NCI-H2171 treated with DMSO at 0.1 percent for 48 hours (cell line): ENCODE measurements at places on chromosomes 16 and 17.
A peak's percentile ranks its signal among the peaks of the same experiment; 100 is the strongest.

- no peak for DNase-seq
Measured at GRCh38 chr17:67137860-67138259, 93.5 kb downstream of the CACNG1 start.

DNA sequence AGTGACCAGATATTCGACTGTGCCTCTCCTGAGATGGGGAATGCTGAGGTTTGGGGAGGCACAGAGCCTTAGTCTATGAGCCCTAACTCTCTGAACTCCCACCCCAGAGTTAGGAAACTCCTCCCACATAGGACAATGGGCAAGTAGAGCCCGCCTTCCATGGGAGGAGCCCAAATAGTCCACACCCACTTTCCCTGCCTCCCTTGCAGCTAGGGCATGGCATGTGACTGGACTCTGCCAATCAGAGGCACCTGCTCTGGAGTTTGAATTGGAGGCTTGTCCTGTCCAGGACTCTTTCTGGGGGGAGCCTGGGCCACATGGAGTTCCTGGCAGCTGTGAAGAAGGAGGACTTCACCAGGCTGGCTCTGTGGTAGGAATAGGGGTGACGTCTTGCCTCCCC lies 48.4 kb downstream of the SOCS1 start:
- no peak for DNase-seq

- DNase-seq: peak; percentile 9
Measured at GRCh38 chr16:12240036-12240435, 263.5 kb downstream of the SNX29 start.

DNA sequence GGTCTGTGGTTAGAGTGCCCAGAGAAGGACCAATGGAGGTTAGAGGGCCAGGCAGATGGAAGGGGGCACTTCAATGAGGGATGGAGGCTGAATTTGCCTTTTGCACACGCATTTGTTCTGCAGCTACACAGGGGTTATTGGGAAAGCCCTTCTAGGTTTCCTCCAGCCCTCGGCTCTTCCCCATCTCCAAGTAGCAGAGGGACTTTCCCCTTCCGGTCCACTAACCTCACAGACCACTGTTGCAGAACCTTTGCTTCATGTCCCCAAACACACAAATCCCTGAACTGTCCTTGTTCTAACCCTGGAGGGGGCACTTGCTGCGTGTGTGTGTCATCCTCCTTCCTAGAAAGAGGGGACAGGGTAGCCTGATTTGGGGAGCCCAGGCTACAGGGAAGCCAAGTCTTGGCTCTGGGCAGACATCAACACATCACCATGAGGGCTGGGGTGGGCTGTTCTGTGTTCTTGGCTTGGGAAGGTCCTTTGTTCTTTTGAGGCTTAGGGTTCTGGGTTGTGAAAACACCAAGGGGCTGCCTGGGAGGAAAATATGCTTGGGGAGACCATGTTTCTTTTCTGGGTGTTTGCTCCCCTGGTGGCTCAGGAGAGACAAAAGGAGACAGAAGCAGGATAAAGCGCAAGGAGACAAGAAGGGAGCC lies 7.3 kb upstream of the NR1D1 start:
- DNase-seq: no peak

DNA sequence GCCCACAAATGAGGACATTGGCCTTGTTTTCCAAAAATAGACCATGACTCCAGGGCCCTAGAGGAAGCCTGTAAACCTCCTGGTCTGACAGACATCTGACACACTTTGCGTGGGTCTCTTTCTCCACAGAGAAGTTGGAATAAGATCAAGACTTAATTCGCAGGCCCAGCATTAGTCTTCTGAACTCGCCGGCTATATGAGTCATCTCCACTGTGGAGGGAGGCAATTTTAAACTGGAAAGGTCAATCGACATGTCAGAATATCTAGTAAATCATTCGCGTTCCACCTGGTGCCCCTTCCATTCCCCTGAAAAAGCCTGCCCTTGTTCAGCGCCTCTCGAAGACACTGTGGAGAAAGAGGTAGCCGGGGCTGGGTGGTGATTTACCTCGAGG lies 140.1 kb downstream of the CLEC16A start:
- no peak for DNase-seq

- DNase-seq: peak; percentile 58
Measured at GRCh38 chr17:42720996-42721583, 23.8 kb downstream of the EZH1 start.

- DNase-seq: no peak
Measured at GRCh38 chr16:7115898-7116297, 216.7 kb upstream of the RBFOX1 start.

DNA sequence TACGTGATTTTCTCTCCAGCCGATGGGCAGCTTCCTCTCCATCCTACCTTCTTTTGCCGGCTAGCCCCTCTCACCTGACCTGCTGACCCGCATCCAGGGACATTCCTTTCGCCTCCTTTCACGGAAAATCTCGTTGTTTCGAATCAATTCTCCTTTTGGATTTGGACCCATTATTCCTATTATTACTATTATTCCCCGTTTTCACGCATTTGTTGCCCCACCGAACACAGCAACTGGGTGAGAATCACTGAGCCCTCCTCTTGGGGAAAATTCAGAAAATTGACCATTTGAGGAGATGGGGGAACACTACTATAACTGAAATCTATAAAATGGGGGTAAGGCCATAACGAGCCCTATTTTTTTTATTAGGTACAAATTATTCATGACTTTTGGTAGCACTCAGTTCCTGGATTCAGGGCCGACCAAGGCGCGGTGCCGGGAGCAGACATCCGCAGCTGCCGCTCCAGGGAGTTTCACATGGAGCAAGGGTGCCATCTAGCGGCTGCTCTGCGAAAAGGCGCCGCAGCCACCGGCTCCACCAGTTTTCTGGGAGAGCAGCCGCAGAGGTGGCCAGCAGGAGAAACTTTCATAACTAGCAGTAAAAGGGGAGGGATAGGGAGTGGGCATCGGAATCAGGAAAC lies 3.3 kb upstream of the HOXB8 start:
- DNase-seq: peak; percentile 57

GRCh38 chr16:4749700-4750257 lies 15.4 kb downstream of the DNAAF8 start:
- no peak for DNase-seq

GRCh38 chr17:74151551-74152315 lies 51.7 kb upstream of the RPL38 start:
- DNase-seq: no peak

DNA sequence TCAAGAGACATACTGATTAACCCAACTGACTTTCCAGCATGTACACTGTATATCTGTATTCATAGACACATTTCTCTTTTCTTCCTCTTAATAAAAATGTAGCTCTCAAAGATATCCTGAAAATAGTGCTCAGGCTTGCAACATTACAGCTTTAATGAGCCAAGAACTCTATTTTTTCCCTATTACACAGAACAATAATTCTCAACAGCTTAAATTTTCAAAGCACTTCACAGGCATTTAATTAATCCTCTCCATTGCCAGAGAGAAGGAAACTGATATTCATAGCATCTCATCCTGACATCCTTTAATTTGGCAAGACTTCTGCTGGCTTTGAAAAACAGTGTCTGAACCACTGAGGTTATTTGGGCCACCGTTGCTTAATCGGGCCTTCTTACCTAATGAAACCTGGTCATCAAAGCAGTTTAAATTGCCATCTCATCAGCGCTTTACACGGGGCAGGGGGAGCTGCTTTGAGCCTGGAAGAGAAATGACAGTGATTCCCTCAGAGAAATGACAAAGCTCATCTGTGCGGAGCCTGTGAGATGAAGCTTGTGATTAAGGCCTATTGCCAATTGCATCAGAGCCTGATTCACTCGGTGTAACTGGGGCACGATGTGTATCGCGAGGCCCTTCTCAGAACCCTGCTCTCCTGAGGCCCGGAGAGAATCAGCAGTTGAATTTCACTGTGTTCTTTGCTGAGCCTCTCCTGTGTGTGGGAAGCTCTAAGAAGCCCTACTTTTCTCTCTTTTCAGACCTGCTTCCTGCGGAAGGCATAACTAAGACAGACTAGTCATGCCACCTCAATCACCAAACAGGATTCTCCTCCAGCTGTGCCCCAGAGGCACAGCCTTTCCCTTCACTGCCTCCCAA lies 8.5 kb upstream of the SIAH1 start:
- DNase-seq: no peak

GRCh38 chr16:56415875-56416274 lies 9.5 kb downstream of the AMFR start:
- DNase-seq: no peak

DNA sequence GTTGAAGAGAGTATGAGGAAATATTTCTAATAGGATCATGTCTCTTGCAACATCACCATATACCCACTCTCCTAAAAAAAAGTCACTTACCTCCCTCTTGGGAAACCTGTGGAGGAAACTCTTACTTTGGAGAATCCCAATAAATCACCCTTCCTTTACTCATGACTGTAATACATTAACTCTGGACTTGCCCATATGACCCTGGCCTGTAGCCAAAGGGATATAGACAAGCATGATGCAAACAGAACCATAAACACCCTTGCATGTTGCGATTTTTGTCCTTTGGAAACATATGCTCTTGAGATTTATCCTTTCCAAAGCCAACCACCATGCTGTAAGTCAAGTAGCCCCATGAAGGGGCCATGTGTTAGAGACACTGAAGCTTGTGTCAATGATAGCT lies 19.5 kb downstream of the CDH11 start:
- no peak for DNase-seq

DNA sequence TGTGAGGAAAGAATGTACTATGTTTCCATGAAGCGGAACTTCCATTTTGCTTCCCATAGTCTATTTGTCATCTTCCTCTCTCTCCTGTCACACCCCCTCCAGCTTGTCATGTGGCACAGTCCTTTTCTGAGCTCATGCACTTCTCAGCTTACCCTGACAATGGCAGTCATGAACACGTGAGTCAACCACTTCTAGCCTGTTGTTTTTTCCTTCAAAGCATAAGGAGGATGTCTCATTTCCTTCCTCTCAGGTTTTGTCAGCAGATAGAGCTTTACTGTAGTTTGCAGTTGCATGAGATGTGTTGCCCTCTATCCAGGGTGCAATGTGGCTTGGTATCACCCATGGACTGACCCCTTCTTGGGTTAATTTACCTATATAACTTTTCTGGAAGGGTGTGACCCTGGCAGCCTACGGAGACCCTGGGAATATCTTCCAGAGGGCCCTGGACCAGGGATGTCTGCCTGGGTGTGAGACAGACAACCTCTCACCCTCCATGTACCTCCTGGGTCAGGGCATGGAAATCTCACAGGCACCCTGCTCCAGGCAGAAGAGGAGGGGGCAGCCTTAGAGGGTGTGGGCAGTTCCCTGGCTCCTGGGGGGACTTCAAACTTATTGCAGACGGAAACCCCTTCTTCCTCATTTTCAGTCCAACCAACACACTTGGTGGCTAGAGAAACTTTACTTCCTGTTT lies 4.0 kb upstream of the ZNF267 start:
- peak; percentile 2 for DNase-seq

DNA sequence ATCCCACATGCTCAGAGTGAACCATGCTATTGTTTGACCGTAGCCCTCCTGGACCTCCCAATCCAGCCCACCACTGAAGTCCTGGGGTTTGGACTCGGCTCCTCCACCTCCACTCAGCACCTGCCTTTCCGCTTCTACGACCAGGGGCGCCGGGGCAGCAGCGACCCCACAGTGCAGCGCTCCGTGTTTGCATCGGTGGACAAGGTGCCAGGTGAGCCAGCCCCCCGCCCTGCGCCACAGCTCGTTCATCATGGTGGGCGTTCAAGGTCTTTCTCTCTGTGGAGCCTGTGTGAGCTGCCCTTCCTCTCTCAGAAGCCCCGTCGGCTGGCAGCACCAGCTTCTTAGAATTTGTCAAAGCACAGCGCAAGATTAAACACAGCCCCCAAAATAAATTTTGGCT lies 130.1 kb downstream of the SOCS1 start:
- DNase-seq: no peak

DNA sequence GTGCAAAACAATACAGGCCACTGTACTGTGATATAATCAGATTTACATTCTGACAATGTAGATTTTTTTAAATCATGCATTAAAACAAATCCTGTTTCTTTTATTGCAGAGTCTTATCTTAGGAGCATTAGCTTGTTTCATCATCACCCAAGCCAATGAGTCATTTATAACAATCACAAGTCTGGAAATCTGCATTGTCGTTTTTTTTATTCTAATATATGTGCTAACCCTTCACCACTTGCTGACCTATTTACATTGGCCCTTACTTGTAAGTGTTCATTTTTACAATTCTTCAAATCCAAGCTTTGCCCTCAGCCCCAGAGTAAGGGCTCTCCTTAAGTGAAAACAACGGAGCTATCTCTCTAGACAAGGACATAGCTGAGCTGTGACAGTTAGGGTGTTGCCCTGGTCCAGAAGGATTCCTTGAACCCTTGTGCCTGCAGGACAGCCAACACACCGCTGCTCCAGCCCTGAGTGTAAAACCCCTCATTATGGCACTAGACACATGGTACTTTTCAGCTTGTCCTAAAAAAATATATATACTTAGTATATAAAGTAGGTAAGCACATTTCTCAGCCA lies 3.7 kb downstream of the CMTM1 start:
- DNase-seq: no peak

DNA sequence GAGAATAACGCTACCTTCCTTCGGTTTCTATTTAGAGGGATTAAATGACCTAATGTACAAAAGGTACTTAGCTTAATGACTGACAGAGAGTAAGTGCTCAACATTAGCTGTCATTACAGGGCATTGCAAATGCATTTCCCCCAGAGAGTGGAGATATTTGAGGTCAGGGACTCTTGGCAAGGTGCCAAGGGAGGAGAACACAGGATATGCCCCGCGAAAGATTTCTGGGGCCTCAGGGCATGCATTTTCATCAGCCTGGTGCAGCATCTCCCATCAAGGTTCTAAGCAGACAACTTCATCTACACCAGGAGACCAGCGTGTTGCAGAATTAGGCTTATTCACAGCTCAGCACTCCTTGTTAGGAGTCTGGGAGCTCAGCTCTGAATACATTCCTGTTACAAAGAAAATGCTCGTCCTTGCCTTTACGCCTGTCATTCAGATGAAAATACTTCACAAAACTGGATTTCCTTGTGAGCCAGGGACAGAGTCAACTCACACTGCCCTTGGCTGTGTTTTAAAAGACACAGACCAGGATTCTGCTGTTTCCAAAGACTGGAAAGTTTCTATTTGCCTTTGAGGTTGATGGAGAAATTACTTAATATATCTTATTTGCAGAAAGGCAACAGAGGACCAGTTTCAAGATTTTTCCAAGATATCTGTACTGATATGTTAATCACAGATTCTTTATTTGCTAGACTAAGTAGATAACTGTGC lies 108.2 kb downstream of the VAT1L start:
- no peak for DNase-seq

DNA sequence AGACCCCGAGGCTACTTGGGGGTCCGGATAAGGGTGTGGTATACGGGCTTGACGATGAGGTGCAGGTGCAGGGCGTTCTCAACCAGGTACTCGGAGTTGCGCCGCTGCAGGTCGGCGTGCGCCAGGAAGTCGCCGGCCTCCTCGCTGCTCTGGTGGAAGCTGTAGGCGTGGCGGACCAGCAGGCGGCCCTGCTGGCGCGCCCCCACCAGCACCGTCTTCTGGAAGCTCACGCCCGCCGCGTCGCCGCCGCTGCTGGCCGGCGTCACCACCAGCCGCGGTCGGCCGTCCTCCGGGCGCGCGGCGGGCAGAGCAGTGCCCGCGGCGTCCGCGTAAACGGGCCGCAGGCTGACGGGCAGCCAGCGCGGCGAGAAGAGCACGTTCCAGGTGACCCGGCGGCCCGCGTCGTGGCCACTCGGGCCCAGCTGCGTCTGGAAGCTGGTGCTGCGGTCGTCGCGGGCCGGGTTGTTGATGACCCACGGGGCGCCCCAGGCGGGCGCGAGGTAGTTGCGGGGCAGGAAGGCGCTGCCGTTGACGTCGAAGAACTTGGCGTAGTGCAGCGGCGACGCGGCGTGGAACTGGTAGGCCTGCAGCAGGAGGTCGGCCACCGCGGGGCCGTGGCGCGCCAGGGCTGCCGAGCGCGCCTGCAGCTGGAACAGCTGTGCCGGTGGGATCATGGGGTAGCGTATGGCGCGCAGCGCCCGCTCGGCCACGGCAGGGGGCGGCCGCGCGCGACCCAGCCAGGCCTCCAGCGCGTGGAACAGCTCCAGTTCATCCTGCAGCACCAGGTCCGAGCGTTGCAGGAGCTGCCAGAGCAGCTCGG lies 4.8 kb downstream of the BTBD17 start:
- DNase-seq: no peak
